ENCODE measurements at places on chromosomes 5 and 9.

- DNase-seq, result no peak
These were observed 2.0 kb upstream of the NINJ1 start for GRCh38 chr9:93136011-93136440.

DNA sequence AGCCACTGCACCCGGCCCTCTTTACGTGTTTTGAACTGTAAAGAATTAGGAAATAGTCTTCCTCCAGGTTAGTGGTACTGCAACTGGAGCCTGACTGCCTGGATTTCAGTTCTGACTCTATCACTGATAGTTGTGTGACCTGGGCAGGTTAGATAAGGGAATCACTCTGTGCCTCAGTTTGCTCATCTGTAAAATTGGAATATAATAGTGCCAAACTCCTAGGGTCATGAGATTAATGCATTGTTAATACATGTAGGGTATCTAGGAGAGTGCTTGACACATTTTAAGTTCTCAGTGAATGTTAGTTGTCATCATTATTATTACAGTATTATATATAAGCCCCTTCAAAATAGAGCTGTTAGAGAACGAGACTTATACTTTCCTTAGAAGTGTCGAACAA, 72.5 kb upstream of the FSD1L start:
- no peak for DNase-seq

DNA sequence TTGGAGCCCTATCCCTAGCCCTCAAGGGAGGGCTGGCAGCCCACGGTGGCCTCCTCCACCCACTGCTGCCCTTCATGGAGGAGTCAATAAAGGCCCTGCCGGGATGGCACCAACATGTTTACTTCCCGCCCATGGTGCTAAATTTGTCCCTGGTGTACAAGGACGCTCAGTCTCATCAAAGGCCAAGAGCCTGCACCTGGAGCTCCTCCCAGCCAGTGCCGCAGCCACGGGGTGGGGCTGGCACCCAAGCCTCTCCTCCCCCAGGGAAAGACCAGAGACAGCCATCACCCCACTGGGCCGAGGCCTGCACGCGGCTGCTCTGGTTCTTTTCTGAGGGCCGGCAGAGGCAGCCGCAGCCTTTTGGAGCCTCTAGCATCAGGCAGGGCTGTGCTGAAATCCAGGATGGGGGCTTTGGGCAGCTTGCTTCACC, 34.8 kb upstream of the RXRA start:
- DNase-seq, result no peak

GRCh38 chr9:124468061-124468740, 17.9 kb downstream of the ADGRD2 start:
- no peak for DNase-seq

DNA sequence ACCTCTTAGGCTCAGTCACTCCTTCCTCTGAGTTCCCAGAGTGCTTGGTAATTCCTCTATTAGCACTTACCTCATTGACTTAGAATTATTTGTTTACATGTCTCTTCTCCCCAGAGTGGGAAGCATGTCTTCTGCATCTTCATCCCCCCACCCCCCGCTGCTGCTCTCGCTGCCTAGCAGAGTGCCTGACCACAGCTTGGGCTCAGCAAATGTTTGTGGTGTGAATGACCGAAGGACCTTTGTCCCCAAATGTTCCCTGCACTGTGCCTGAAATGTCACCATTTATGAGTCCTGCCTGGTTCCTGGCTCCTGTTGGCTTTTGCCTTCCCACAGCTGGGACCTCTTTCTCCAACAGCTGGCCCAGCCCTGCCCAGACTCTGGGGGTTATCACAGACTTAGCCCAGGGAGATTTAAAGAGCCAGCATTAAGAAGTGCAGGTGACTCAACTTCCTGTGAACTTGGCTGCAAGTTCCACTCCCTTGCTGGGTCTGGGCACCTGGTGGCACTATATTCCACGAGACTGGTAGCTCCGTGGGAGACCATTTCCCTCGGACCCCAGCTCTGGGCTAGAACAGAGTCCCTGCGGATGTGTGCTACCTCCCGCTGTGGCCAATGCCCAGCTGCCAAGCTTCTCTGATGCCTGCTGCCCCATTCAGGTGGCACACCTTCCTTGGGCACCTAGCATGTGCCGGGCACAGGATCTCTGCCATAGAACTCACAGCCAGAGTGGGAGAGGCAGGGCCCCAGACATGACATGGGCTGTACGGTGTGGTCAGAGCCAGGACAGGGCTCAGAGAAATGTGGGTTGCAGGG, 1.8 kb upstream of the HMCN2 start:
- no peak for DNase-seq

DNA sequence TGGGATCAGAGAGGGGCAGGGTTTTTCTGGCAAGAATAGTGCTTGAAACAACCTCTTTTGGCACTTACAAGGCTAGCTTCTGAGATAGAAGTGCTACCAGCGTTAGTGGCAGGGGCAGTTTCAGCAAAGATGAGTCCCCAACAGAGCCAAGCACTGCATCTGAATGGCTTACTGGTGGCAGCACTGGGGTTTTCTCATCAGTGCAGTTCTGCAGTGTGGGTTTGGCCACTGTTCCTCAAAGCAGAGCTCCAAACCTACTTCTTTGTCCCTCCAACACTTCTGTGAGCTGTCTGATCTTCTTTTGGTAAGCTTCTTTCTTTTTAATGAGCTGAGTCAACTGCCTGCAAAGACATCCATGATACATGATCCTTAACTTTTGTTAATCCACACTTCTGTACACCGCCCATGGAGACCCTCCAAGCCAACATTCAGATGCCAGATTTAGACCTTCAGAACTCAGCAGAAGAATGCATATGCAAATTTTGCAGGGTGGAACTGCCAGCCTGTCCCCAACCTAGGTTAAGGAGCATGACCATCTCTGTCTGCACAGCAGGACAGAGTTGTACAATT, 29.9 kb upstream of the FSTL4 start:
- DNase-seq, result no peak

- no peak for DNase-seq
These were observed 417 bp downstream of the GABBR2 start for GRCh38 chr9:98708103-98708932.

Measured in GM12865 (cell line).